Bronchial epithelial cell (primary cell): ENCODE measurements at places on chromosomes 5 and 9. TPM values are rescaled to one million over a fixed set of nuclear protein-coding genes. Genes with fewer than 3 reads are reported as not detected.

CDC23 gene
- total RNA-seq = 19.7 and 27.4 TPM in 2 replicates

IFNA13 gene
- total RNA-seq = not detected in 2 replicates

SPATA31D4 gene
- total RNA-seq = not detected in 2 replicates

PCDHB1 gene
- total RNA-seq = not detected in 2 replicates

HNRNPA0 gene
- total RNA-seq = 18.3 and 22.1 TPM in 2 replicates

OSMR gene
- total RNA-seq = 36.9 and 40.7 TPM in 2 replicates

RAB3C gene
- total RNA-seq = not detected in 2 replicates

ABCA1 gene
- 34.2 and 40.6 TPM in 2 replicates for total RNA-seq

PCDHA1 gene
- under 0.01 TPM in 1 of 2 replicates, not detected in the other for total RNA-seq

C8G gene
- 0.51 and 0.79 TPM in 2 replicates for total RNA-seq

GABRA1 gene
- total RNA-seq = not detected in 2 replicates

TSSK1B gene
- 0.26 TPM in 2 replicates for total RNA-seq

SLC6A7 gene
- total RNA-seq = not detected in 2 replicates

DRD1 gene
- total RNA-seq = not detected in 2 replicates

RAD23B gene
- total RNA-seq = 157 and 207 TPM in 2 replicates
